ENCODE measurements at places on chromosomes 6 and 20.

DNA sequence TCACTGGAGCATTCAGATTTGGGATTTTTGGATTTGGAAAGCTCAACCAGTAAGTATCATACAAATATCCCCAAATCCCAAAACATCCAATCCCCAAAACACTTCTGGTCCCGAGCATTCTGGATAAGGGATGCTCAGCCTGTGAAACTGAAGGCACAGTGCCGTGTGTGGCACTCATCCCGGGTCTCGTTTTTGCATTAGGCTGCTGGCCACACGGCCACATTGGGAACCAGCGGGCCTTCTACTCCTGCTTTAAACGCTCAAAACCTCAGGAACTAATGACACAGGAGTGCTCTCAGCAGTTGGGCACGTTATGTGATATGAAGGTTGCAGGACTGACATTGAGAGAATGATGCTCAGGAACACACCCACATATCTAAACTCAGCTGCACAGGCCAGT lies 35.6 kb downstream of the PSMG4 start:
- no peak for DNase-seq

GRCh38 chr6:145824344-145824743 lies 9.7 kb upstream of the FBXO30 start:
- DNase-seq, result no peak

GRCh38 chr6:84809455-84809854 lies 45.1 kb upstream of the TBX18 start:
- DNase-seq, result no peak

DNA sequence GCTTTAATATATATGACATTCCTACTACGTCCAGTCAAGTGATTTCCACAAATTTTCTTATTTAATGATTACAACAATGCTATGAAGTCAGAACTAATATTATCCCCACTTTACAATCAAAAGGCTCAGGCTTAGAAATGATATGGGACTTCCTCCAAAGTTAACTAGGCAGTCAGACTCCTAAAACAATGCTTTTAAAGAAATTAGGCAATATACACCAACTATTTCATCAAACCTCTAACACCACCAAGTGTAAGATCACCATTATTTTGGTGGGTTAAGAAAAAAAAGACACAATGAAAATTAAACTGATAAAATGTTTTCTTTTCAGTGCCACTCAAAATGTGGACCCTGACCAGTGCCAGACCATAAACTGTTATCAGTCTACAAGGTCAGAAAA lies 256.1 kb upstream of the RUNX2 start:
- no peak for DNase-seq

DNA sequence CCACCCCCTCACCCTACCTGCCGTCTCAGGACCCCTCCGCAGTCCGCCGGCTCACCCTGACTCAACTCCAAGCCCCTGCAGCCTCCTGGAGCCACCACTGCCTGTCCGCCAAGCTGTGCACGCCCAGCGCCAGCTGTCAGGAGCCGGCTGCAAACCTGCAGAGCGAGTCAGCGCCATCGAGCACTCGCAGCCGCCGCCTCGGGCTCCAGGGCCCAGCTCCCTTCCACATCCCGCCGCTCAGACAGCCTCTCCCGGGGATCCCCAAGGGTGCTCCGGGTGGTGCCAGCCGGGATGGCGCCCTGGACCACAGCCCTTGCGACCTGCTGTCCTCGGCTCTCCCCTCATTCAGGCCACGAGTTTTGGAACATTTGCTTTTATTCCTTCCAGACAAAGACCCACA lies 4.3 kb downstream of the TNNC2 start:
- DNase-seq, result no peak

DNA sequence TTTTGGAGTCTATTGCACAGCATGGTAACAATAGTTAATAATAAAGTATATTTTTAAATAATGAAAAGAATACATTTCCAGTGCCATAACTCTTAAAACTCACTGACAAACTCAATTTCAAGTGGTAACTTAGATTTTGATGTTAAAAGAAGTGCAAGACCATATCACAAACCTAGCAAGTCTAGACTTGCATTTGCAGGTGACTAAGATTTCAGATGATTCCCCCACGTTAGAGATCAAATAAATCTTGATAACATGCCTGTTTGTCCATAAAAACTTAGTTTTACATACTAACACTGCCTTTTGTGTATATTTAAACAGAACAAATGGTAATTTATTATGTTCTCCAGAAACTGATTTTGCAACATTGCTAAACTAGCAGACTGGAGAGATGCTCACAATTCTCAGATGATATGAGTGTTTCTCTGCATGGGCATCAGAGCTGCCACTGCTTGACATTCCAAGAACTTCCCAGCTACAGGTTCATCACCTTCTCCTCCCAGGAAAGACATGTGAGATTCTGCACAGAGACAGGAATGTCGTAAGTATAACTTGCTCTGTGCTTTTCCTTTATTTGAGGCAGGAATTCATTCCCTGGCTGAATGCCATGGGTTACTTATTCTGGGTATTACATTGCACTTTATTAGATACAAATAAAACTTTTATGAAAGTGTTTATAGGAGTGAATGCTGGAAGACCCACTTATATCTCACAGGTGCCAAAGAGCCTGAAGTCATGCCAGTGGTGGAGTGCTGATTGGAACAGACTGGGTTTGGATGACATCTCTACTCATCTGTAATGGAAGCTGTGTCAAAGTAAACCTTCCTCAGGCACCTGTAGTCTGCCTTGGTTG lies 160.2 kb upstream of the FOXA2 start:
- DNase-seq, result no peak

DNA sequence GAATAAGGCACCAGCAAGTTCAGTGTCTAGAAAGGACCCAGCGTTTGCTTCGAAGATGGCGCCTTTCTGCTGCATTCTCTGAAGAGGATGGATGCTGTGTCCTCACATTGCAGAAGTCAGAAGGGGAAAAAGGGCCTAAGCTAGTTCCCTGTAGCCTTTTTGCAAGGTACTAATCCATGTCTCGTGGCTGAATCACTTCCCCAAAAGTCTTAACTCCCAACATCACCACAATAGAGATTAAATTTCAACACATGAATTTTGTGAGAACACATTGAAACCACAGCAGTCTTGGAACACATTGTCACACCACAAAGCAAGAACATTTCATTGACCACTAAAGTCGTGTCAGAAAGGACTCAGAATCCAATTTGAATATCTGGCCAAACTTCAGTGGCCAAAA lies 42.1 kb downstream of the KLHL31 start:
- DNase-seq, result no peak

- no peak for DNase-seq
Observed at GRCh38 chr20:19808498-19808897, 50.4 kb downstream of the RIN2 start.

GRCh38 chr20:32436968-32437367 lies 78.8 kb downstream of the ASXL1 start:
- no peak for DNase-seq

DNA sequence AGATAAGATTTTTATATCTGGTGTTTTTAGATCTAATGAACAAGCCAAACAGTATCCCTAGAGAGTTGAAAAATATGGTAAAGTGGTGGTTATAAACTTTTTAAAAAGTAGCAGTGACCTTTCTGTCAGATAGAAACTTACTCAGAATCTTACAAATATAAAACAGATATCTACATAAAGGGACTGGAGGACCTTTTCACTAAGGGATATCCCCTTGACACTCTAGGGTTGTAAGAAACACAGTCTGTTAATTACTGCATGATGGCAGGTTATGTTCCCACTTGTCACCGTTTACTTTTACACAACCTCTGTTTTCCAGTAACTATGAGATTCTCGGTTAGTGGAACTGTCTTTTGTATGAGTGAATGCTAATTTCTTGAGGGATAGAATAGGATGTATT lies 11.5 kb downstream of the CFAP206 start:
- DNase-seq, result no peak

- DNase-seq, result no peak
Observed at GRCh38 chr6:24323632-24324337, 34.1 kb downstream of the DCDC2 start.

- no peak for DNase-seq
Observed at GRCh38 chr6:152268846-152269442, 368.2 kb downstream of the SYNE1 start.

DNA sequence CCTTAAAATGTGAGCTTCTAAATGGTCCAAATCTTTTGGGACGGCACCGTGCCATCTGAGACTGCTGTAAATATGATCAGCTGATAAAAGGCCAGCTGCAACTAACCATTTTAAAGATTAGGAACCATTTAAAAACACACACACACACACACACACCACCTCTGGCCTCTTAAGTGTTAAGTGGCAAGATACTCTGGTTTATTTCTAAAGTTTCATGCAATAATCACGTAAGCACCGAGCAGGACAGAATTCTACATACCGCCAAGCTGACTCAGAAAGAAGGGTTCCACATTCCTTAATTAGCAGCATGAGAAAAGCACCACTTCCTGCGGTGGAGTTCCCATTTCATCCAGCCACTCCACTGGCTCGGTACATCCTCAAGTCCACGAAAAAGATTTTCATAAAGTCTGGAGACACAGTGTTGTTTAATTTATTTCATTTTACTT lies 17.8 kb upstream of the ZNF217 start:
- DNase-seq, result peak; percentile 44

- no peak for DNase-seq
Observed at GRCh38 chr6:4364172-4364571, 228.8 kb upstream of the ECI2 start.

DNA sequence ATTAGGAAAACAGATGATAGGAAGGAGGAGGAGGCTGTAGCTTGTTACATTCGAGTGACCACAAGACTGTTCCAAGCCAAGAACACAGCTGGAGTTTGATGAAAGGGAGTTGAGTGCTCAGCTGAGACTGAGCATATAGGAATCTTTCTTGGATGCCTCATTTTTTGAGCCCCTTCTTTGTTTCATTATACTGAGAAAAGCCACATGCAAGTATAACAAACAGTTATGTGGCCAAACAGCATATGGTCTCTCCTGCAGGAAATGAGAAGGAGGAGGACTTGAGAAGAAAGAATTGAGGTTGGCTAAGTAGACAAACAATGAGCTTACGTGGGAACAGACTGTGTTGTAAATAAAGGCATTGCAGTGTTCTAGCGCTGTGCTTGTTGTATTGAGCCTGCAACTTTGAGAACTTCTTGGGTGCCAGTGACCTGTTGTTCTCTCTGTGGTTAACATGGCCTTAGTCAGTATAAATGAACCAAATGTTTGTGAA lies 78.3 kb downstream of the AKAP7 start:
- DNase-seq, result no peak

GRCh38 chr6:107801173-107801886 lies 22.8 kb downstream of the SCML4 start:
- DNase-seq, result no peak

GRCh38 chr6:143961886-143962878 lies 45.9 kb downstream of the PLAGL1 start:
- no peak for DNase-seq

DNA sequence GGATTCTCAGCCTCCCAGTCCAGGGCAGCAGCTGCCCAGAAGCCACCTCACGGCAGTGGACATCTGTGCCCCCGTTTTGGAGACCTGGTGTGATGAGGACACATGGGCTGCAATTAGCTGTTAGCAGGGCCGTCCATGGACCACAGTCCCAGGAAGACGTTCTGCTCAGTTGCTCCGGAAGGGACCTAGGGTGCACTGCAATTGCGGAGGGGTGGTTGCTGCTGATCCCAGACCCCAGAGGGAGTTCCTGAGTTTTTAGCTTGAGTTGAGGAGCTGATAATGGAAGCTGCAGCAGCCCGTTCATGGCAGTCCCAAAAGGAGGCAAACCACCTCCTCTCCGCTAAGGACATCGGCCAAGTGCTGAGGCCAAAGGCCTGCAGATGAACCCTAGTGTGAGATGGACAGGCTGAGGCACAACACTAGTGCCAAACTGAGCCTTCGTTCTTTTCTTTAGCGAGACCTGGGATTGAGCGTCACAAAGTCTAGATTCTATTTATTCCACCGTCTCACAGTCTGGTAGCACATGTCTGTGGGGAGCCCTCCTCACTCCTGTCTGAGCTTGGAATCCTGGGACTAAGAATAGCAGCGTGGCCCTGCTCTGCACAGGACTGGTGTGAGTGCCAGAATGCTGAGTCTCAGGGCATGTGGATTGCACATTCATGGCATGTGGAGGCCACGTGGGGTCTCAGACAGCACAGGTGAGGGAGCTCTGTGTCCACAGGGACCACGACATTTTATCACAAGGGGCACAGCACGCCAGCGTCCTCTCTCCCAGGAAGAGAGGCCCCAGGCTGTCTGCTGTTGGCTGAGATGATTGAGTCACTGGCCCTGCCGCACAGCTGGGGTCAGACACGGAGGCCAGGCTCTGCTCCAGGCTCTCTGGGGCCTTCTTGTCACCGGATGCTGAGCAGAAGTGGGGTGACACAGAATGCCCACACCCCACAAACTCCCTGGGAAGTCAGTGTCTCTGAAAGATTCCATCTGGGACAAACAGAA lies 113.4 kb downstream of the PSMB1 start:
- DNase-seq, result no peak

DNA sequence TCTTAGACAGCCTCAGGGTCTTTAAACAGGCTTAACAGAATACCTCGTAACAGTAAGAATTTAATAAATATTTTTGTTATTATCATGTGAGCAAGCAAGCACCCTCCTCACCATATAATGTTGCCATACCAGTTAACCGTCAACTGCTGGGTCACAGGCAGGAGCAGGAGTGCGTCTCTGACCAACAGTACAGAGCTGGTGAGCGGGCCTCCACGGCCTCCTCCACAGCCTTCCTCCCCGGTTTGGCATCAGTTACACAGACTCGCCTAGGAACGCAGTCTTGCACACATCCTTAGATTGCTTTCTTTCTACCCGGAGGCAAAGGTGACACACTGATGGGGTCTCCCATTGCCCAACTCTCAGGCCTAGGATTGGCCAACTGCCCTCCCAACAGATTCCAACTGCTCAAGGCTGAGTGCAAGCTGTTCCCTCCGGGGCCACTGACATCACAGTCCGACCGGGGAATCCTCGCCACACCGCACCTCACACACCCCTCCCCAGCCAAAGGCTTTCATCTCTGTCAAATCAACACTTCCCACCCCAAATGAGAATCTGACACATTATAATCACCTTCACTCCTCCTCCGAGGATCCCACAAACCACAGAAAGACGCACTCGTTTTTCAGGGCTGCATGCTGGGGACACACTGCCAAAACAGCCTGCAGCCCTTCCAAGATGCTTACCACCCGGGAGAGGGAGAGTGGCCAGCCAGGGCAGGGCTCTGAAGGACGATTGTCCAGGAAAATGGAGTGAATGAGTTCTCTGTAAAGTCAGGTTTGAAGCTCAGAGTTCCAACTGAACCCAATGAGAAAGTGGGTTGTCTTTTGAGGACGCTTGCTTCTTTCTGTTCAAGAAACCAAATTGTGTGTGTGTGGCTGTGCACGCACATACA lies 63.2 kb downstream of the PDE10A start:
- no peak for DNase-seq

DNA sequence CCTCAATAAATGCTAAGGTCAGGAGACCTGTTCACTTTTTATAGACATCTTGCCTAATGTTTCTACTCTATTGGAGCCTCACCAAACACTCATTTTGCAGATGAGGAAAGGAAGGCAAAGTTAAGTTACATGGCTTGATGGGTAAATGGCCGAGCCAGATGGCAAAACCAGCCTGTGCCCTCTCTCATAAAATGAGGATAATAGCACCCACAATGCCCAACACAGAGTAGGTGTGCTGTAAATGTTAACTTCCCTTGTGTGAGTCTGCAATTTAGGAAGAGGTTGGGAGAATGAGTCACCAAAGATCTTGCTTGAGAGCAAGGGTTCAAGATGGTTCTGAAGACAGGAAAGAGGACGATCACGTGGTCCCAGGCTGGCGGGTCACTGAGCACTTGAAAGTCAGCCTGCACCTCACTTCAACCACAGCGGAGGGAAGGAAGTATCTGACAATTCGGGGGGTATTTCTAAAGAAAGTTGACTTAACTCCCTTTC lies 3.3 kb downstream of the KCNK5 start:
- DNase-seq, result no peak

Data from GM06990 (cell line).